ENCODE measurements at places on chromosomes 1 and 21.

- DNase-seq: no peak
Observed at GRCh38 chr1:183259924-183260323, 73.9 kb downstream of the LAMC2 start.

DNA sequence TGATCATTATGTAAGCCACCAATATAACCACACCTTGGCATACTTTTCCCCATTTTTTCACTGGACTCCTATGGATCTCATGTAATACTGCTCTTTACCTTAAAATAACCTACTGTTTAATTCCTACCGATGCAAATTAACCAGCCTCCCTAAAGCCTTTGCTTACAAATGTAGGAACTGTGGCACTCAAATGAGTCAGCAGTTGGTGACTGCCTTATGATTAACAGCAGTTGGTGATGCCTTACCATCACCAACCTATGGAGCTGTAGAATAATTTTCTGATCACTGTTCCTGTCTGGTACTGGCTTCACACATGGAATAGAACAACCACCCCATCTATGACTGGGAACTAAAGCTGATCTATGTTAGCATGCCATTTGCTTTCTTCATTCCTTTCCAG lies 7.8 kb upstream of the NUDT17 start:
- DNase-seq: no peak

DNA sequence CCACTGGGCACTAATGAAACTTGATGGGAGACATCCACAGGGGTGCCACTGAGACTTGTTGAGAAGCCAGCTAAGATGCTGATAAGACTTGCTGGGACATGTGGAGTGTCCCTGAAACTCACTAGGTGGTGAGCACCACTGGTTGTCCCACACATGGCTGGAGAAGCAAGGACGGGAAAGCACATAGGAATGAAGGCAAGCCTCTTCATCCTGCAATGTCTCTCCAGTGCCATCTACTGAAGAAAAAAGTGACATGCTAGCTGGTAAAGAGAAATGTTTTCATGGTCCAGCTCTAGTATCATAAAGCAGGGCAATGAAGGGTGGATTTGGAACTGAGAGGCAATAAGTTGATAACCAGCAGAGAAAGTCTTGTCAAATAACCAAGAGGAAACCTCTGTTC lies 283.0 kb downstream of the PAPPA2 start:
- no peak for DNase-seq

- no peak for DNase-seq
Observed at GRCh38 chr21:43211760-43212115, 42.9 kb downstream of the CRYAA start.

DNA sequence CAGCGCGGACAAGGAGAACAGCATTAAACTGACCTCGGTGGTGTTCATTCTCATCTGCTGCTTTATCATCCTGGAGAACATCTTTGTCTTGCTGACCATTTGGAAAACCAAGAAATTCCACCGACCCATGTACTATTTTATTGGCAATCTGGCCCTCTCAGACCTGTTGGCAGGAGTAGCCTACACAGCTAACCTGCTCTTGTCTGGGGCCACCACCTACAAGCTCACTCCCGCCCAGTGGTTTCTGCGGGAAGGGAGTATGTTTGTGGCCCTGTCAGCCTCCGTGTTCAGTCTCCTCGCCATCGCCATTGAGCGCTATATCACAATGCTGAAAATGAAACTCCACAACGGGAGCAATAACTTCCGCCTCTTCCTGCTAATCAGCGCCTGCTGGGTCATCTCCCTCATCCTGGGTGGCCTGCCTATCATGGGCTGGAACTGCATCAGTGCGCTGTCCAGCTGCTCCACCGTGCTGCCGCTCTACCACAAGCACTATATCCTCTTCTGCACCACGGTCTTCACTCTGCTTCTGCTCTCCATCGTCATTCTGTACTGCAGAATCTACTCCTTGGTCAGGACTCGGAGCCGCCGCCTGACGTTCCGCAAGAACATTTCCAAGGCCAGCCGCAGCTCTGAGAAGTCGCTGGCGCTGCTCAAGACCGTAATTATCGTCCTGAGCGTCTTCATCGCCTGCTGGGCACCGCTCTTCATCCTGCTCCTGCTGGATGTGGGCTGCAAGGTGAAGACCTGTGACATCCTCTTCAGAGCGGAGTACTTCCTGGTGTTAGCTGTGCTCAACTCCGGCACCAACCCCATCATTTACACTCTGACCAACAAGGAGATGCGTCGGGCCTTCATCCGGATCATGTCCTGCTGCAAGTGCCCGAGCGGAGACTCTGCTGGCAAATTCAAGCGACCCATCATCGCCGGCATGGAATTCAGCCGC lies 2.5 kb downstream of the S1PR1 start:
- DNase-seq: no peak
